ENCODE measurements at places on chromosomes 1 and 21. TPM values are rescaled to one million over a fixed set of nuclear protein-coding genes. Genes with fewer than 3 reads are reported as not detected.
A peak's percentile ranks its signal among the peaks of the same experiment; 100 is the strongest.

- peak; percentile 73 for DNase-seq
These were observed 39.9 kb upstream of the ABCA4 start for GRCh38 chr1:94160811-94161210.

DNA sequence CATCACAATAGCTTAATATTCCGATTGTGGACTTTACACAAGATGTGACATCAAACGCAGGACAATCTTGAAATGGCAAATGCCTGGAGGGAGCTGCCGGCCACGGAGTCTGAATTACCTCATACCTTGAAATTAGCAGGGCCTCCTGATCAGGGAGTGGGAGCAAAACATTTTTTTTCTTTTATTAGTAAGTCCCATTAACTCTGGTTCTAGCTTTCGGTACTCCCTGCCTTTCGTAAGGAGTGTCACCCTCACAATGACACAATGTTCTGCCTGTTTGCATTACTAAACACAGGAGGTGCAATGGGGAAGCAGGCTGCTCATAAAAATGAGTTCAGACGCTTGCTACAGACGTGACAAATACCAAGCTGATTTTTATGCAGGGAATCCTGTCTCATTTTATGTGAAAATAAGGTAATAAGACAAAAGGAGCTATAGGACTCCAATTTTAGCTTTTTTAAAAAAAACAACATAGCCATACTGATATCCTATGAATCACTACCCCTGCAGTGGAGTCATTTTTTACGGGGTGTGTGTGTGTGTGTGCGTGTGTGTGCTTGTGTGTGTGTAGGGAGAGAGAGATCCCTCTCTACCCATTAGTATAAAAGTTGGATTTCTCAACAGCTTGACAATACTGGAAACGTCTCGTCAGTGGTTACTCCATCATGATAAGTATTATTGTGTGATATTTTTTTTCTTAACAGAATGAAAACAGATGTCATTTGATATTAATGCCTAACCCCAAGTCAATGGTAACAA is 205.1 kb upstream of the RUNX1 start:
- DNase-seq: peak; percentile 36

DNA sequence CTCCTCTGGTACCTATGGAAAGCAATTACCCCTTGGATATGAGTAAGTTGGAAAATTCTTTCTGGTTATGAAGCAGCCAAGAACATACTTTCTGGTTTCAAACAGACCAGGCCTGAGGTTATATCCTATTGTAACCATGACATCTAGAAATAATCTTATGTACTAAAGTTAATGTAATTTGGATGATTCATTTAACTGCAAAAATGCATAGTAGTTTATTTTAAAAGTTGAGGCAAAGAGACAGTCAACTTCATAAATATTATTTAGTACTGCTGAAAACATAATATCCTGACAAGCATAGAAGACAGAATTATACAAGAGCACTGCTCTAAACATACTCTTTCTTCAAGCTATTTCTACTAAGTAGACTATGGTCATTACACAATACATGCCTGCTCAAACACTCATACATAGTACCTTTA is 25.5 kb downstream of the ODF2L start:
- DNase-seq: peak; percentile 55

- no peak for DNase-seq
These were observed 76.1 kb upstream of the IRF2BP2 start for GRCh38 chr1:234686035-234686434.

DNA sequence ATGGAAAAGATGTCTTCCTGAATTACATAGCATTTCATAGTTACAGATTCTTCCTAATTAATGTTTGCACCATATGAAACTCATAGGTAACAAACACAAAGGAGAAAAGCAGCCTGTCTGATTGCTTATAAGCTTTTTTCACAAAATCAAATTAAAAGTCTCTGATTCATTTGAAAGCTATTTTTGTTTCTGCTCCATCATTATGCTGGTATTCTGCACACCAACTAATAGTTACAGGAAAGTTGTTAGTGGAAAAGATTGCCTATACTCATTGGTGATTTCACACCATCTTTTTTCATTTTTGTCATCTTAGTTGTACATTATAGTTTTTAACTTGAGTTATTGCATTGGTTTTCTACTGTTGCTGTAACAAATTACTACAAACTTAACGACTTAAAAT is 70.0 kb downstream of the PRKAA2 start:
- no peak for DNase-seq

DNA sequence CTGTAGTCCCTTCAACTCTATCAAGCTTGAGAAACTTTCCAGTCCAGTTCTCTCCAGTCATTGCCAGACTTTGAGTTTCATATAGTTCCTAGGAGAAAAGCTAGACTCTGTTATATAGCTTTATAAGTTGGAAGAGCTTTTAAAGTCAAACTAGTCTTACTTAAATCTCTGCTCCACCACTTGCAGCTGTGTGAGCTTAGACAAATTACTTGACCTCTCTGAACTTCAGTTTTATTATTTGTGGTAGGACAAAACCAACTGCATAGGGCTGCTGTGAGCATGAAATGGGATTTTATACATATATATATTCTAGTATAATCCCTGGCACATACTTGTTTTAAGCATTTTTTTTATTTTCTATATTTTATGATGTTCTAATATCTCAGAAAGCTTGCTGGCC is 338.7 kb upstream of the NR5A2 start:
- peak; percentile 11 for DNase-seq

GRCh38 chr1:164764333-164764732 is 205.3 kb downstream of the PBX1 start:
- no peak for DNase-seq

- no peak for DNase-seq
These were observed 9.4 kb upstream of the ELAPOR1 start for GRCh38 chr1:109104364-109105151.

DNA sequence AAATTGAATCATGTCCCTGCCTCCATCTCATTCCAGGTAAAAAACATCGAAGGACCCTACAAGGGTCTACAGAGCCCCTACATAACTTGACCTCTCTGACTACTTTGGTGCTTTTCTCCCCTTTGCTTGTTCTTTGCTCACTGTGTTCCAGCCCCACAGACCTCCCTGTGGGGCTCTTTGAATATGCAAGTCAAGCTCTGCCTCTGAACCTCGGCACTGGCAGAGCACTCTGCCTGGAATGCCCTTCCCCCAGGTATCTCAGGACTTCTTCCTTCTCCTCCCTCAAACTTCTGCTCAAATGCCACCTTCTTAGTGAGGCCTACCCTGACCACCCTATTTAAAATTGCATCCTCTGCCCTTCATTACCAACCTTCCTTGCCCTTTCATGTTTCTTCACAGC is 87.8 kb upstream of the CD34 start:
- no peak for DNase-seq

DNA sequence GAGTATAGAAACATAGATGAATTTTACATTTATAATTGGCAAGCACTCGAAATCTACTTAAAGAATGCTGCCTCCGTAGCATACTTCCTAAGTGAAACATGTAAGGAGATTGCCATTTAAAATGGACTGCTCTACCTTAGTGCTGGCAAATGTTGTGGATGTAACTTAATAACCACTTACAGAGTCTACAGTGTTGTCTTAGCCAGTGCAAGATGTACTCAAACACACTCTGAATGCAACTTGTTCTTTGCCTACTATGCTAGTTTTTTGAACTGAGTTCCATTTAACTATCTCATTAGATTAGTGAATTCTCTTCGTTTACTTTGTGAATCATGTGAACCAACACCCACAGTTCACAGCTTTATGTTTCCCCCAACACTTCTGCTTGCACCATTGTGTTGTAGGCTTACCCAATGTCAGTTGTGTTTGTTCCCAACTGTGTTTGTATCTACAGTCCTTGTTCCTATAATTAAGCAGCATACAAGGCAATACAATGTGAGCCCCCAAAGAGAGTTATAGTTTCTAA is 345.5 kb upstream of the LYPLAL1 start:
- no peak for DNase-seq

DNA sequence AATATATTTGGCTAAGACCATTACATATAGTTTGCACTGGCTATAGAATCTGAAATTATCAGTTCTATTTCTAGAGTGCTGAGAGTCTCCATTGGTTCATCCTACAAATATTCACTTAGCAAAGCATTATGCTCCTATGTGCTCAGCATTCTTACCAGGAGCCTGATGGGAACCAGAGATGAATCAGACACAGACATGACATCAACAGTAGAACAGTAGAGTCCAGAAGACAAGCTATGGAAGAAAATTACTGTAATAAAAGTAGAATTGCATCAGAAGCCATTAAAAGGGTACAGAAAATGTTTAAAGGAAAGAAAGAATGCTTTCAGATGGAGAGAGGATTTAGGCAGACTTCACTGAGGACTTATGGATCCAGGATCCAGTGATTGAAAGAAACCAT is 271.7 kb upstream of the SNX7 start:
- DNase-seq: no peak

DNA sequence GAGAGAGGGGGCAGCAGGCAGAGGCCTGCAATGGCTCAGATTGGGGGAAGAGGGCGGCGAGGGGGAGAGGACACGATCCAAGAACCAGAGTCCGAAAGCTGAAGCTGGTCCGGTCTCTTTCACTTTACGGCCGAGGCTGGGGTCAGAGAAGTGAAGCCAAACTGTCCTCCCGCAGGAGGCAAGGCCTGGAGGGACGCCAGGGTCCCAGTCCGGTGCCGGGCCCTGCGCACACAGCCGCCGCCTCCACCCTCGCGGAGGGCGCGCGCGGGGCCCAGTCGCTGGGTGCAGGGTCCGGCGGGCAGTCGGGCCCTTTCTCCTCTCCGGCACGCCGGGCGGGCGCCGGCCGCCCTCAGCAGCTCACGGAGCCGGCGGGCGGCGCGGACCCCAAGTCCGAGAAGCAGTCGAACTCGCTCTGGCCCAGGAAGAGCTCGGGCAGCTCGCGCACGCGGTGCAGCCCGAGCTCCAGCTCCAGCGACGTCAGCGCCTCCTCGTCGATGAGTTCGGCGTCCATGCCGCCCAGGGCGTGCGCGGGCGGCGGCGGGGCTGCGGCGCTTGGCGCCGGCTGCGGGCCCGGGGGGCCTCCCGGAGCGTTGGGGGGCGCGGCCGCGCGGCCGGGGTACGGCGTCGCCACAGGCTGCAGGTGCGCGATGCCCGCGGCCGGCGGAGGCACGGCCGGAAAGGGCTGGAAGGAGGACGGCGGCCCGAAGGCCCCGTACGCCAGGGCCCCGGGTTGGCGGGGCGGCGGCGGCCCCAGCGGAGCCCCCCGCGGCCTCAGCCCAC is 749 bp downstream of the CITED4 start:
- peak; percentile 78 for DNase-seq

DNA sequence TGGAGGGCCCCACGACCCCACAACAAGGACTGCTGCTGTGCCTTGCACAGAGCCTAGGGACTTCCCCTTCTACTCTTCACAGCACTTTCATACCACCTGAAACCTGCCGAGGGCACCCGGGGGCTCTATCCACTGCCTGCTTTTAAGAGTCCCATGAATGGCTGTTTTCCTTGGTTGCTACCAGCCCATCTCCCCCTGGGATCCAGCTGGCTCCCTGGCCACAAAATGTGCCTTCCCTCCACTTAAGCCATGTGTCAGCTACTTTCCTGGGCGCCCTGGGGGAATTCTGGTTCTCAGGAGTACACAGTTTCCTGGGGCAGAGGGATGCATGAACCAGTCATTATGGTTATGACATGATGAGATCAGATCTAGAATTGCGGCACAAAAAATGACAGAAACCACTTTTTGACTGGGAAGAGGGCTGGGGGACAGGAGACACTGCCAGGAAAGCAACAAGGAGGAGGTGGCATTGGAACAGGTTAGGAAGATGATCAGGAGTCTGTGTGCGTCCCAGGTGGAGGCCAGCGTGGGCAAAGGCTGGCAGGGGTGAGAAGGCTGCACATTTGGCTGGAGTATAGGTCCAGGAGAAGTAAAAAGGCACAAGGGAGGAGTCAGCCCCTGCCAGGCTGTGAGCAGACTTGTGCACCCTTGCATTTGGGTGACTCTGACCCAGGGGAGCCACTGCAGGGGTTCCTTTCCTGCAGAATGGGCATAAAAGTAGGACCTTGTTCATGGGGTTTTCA is 3.2 kb upstream of the TNFRSF8 start:
- DNase-seq: no peak

DNA sequence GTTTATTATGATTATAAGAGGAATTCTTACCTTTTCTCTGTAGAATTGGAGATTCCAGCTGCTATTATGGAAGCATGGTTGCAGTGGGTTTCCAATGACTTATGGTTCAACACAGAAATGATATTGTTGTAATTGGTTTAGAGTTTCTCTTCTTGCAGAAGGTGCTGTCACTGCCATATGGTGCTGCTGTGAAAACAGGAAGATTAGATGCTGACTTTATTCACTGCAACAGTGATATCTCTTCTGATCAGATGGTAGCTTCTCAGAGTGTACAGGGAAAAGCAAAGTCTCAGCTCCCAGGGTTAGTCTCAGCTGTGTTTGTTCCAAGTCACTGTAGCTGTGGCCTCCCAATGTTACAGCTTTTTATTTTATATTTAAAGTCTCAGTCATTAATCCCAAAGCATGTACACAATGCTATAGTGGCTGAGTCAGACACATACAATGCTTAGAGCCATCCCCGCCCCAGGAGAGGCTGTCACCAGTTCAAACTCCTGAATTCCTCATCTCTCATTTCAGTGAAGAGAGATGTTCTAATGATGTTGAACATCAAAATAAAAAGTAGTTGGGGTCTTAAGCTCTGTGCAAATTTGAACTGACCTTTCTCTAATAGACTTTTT is 42.7 kb upstream of the RGS2 start:
- DNase-seq: no peak

GRCh38 chr1:6276811-6277555 is 16.1 kb upstream of the GPR153 start:
- DNase-seq: no peak

Gene SLC22A15
- polyA plus RNA-seq: 0.40 TPM

Gene VPS45
- 45.6 TPM for polyA plus RNA-seq

Gene OR2L2
- not detected for polyA plus RNA-seq

Gene OR2T29
- not detected for polyA plus RNA-seq

Gene CFAP141
- polyA plus RNA-seq: not detected

Gene CASQ2
- 672 TPM for polyA plus RNA-seq

Gene SLC16A4
- 11.6 TPM for polyA plus RNA-seq

Gene FCAMR
- polyA plus RNA-seq: not detected

Gene SH3BP5L
- 21.8 TPM for polyA plus RNA-seq

Gene FMOD
- 60.0 TPM for polyA plus RNA-seq
